ENCODE measurements at places on chromosomes 12 and 14.

DNA sequence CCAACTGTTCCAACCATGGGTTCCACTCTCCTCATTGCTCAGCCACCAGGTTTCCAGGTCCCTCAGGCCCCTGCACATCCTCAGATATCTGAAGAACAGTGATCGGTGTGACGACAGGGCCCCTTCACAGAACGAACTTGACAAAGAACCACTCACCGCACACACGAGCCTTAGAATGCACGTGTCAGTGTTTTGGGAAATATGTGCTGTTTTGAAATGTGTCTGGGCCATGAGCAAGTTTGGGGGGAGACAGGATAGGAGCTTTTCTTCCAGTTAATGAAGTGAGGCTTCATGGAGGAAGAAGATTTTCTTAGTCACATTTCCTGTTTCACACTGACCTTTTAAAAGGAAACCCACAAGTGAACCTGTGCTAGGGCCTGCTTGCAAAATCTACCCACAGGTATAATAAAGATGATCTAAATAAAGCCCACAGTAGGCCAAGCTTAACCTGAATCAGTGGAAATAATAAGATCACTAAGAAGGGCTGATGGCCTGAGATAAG, 58.6 kb downstream of the ZFP36L1 start:
- DNase-seq, result peak; percentile 83

GRCh38 chr14:20714593-20715250, 26.2 kb downstream of the ANG start:
- DNase-seq, result no peak

GRCh38 chr12:86735851-86736250, 479.7 kb upstream of the MGAT4C start:
- DNase-seq, result no peak

GRCh38 chr12:127425474-127425873, 841.5 kb upstream of the TMEM132C start:
- no peak for DNase-seq

DNA sequence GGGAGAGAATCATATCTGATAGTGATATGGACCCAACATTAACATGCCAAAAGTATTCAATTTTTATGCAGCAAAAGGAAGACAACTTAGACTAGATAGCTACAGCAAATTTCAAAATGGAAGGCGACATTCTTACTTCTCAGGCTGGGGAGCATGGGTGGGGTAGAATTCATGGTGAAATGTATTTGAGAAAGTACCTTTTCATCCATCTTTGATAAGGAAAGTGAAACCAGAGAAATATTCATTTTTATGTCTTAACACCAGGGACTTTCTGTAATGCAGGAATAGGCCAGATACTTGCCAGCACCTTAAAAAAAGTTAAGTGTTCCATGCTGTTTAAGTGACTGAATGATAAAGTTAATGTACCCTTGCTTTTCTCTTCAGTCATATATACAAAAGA, 13.4 kb downstream of the BTG1 start:
- DNase-seq, result peak; percentile 72

- no peak for DNase-seq
Observed at GRCh38 chr12:19675361-19675760, 236.1 kb downstream of the AEBP2 start.

- no peak for DNase-seq
Observed at GRCh38 chr12:26821212-26821701, 11.7 kb downstream of the ITPR2 start.

- no peak for DNase-seq
Observed at GRCh38 chr14:84792722-84793410, 737.1 kb upstream of the FLRT2 start.
